Activated CD4-positive, alpha-beta T cell treated with anti-CD3 and anti-CD28 coated beads for 4 hours (primary cell): ENCODE measurements at places on chromosomes 7 and 10.

DNA sequence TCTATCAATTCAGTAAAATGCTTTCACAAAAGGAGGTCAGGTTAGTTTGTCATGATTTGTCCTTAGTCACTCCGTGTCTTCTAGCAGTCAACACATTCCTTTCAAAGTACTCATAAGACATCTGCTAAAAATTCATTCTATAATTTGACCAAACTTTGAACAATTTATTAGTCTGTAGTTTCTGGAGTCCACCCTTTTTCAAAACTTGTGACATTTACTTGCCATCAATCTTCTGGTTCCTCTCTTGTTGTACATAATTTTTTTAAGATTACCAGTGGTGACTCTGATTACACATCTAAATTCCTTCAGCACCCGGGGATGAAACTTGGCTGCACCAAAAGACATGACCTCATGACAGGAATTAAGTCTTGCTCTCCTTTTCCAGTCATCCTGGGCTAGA lies 130.1 kb downstream of the NEBL start:
- no peak for DNase-seq

DNA sequence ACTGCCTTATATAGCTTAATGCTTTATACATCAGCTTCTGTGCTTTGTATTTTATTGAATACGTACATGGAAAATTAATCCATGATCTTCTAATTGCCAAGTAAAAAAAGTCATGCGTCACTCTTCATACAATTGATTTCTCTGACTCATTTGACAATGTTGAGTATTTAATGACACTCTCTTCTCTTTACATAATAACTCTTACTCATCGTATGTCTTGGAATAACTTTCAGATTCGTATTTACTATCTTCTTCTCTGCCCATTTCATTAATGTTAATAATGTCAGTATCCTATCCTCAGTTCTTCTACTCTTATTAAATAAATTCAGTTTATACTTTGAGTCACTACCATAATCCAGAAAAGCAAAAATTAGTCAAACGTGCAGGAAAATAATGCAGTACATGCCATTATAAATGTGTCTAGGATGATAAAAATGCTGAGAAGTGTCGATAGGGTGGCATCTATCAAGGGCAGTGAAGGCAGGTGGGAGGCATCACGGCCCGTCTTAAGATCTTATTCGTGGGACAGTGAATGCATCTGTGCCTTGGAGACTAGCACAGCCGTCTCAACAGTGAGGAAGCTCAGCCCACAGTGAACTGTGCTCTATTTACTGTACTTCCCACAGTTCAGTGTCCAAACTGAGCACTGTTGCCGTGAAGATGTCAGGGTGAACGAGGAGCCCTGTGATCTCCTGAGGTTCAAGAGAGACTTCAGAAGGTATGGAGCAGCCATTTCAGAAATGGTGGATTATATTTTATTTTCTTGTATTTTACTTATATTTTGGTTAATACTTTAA lies 39.8 kb upstream of the AKR1E2 start:
- DNase-seq, result no peak

- no peak for DNase-seq
Measured at GRCh38 chr10:10891124-10892082, 126.3 kb upstream of the CELF2 start.

- DNase-seq, result no peak
Measured at GRCh38 chr10:123890226-123890625, 1.4 kb downstream of the CPXM2 start.

GRCh38 chr7:48085942-48086341 lies 3.1 kb upstream of the UPP1 start:
- no peak for DNase-seq

DNA sequence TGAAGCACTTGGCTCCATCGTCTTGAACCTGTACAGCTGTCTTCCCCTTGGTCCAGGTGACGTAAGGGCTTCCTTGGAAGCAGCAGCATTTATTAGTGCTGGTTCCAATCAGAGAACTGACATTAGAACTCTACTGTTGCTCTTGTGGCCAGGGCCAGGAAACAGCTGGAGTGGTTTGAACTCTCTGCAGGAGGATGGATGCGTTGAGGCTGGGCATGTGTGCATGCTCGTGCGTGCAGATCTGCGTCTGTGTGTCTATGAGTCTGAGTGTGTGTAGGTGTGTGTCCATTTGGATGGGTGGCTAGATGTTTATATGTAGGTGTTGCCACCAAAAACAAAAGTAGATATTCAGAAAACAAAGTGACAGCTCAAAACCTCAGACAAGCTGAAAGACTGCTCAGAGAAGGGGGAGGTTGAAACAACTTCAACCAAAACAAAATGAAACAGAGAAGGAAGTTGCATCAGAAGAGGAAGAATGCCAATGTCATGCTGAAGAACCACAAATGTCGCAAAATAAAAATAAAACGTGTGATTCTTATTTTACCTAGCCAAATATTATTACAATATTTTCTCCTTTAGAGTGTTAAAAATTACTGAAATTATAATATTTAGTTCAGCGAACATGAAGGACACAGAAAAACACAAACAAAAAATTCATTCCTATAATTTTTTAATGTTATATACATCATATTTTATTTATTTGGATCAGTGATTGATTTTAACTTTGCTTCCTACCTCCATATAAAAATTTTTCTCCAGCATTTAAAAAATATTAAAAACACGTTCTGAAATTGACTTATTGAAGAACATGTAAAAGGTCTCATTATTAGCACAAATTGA lies 96.1 kb upstream of the MKLN1 start:
- peak; percentile 41 for DNase-seq

DNA sequence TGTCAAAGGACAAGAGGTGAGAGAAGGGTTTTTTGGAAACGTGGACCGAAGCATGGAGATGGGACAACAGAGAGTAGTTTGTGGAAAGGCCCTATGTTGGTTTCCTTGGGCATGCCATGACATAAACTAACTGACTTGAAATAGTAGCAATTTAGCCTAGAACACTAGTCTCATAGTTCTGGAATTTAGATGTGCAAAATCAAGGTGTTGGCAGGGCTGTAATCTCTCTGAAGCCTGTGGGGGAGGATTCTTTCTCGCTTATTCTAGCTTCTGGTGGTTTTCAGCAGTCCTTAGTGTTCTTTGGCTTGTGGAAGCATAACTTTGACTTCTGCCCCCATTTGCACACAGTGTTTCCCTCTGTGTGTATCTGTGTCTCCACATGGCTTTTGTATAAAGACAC lies 283.4 kb downstream of the GFRA1 start:
- no peak for DNase-seq

DNA sequence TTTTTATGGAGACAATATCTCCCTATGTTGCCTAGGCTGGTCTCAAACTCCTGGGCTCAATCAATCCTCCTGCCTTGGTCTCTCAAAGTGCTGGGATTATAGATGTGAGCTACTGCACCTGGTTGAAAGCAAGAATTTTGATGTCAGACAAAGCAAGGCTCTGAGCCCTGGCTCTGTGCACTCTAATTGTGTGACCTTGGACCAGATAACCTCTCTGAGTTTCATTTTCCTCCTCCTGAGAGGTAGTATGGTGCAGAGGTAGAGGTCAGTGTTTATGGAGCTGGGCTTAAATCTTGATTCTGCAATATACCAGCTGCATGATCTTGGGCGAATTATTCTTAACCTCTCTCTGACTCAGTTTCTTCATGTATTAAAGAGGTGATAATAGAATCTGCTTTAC lies 31.4 kb upstream of the SLC26A3 start:
- no peak for DNase-seq

GRCh38 chr10:100693821-100694220 lies 51.6 kb upstream of the PAX2 start:
- DNase-seq, result no peak

GRCh38 chr10:7033031-7033430 lies 377.8 kb downstream of the SFMBT2 start:
- no peak for DNase-seq

GRCh38 chr10:122130474-122131110 lies 140.5 kb upstream of the BTBD16 start:
- DNase-seq, result no peak

DNA sequence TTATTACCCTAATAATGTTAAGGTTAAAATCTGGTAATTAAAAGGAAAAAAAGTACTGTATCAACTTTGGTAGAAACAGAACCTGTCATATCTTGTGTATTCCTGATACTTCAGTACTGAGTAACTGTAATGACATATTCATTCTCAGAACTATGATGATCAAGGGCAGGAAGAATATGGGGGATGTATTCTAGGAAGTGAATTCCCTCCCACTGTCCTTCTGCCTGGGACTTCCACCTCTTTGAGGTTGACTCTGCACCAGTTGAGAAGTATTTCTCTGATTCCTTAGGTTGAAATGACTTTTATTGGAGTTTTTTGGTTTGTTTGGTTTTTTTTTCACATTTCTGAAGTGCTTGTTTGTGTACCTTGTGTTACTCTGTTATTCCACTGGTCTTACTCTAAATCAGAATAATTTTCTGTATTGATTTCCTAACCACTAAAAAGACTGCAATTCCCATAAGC lies 36.9 kb downstream of the WASL start:
- DNase-seq, result no peak

DNA sequence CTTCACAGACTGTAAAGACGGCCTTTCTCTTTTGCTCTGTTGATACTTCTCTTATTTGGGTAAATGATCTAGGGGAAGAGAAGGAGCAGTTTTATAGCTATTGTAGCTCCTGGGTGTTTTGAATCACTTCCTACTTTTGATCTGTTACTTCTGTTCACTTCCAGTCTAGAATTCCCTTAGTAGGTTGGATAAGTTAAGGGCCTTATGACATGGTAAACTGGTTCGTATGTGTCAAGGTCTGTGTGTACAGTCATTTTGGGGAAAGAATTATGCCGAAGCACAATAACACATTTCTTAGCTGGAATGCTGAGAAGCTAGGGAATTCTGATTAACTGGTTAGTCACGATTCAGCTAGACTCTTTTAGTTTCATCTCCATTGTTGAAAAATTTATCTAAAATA lies 8.1 kb downstream of the DENND10 start:
- no peak for DNase-seq

DNA sequence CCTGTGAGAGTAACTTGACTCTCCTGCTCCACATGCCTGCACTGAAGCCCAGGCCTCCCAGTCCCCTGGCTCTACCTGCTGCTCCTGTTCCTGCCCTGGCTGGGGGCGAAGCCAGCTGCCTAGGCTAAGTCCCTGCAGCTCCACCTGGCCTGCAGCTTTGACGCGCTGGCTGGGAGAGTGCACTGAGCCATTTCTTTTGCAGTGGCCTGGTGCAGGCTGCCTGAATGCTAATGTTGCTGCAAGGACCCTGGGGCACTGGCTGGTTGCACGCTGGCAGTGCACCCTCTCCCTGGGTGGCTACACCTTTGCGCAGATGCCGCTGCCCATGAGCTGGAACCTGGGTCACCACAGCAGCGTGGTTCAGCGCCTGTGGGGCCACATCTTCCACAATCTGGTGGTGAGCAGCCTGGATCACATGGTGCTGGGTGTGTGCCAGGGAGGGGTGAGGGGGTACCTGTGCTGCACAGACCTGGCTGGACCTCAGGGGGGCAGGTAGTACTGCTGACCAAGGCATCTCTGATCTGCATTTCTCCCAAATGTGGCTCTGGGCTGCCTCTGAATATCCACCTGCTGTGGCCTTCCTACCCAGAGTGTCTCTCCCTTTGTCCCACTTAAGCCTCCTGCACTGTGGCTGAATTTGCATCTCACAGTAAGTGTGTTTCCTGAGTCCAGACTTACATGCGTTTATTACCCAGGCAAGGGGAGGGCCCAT lies 20.0 kb downstream of the IMPDH1 start:
- DNase-seq, result no peak

DNA sequence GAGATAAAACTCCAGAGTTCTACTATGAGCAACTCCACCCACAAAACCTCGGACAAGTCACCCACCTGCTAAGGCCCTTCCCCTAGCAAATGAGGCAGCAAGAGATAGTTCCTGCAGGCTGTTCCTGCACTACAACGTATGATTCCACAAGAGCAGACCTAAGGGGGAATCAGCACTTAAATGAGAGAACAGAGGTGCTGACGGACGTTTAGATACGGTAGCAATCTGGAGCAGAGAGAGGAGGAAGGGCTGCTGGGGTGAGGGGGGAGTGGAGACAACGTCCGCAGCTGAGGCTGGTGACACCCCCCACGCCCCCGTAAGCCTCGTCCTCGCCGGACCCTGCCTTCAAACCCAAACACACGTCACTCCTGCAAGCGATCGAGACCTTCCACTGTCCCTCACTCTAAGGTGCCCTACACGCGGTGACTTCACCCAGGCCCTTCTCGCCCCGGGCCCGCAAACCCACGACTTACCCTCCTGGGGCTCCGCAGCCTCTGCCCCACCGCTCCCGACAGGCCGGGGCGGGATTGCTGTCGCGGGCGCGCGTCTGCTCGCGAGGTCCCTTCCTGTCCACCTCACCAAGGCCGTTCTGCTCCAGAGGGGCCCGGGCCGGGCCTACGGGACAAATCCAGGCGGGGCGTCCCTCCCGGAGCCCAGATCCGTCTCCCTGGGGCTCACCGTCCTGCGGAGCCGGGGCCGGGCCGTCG lies 635 bp downstream of the ZNF12 start:
- DNase-seq, result peak; percentile 5

GRCh38 chr10:114471906-114472876 lies 67.9 kb upstream of the AFAP1L2 start:
- no peak for DNase-seq

- no peak for DNase-seq
Measured at GRCh38 chr7:12504149-12504548, 66.4 kb upstream of the SCIN start.

- no peak for DNase-seq
Measured at GRCh38 chr7:96126382-96126781, 195.5 kb downstream of the SLC25A13 start.

- DNase-seq, result no peak
Measured at GRCh38 chr10:75773813-75774782, 342.7 kb downstream of the LRMDA start.

GRCh38 chr10:117533507-117534281 lies 8.9 kb upstream of the EMX2 start:
- no peak for DNase-seq

- no peak for DNase-seq
Measured at GRCh38 chr10:124030492-124031110, 62.8 kb downstream of the CHST15 start.

GRCh38 chr7:76069238-76069638 lies 21.3 kb downstream of the MDH2 start:
- no peak for DNase-seq

DNA sequence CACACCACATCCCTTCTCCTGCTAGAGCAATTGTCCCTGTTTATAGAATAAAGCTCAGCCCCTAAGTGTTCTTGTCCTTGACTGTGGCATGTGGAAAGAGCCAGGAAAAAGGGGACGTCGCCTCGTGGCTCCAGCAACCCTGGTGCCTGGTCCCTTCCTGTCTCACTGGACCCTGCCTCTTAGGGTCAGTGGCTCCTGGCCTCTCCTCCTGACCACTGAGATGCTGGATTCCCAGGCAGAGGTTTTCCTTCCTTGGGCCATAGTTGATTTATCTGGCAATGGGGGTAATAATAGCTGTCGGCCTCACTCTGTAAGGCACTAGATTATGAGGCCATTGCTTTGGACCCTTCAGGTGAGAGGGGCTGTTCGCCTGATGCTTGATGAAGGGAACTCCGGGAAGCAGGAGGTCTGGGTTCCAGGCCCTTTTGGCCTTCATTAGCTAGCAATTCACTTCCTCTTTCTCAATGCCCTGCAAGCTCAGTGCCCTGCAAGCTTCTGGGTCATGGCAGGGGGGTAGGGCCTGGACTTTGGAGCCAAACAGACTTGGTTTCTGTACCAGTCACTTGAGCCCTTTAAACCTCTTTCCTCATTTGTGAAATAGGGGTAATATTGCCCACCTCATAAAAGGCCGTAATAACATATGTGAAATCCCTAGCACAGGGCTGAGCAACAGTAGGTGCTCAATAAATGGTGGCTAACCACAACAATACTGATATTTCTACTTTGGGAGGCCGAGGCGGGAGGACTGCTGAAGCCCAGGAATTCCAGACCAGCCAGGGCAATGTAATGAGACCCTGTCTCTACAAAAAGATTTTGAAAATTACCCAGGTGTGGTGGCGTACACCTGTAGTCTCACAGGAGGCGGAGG lies 1.1 kb downstream of the ASL start:
- DNase-seq, result no peak
